Stimulated activated CD8-positive, alpha-beta memory T cell treated with anti-CD3 and anti-CD28 coated beads, Interleukin-4, amount 100 ng/mL, for 1 hour (primary cell): ENCODE measurements at places on chromosomes 3 and 15.

GRCh38 chr3:18134386-18135059 lies 290.6 kb downstream of the SATB1 start:
- DNase-seq = no peak

DNA sequence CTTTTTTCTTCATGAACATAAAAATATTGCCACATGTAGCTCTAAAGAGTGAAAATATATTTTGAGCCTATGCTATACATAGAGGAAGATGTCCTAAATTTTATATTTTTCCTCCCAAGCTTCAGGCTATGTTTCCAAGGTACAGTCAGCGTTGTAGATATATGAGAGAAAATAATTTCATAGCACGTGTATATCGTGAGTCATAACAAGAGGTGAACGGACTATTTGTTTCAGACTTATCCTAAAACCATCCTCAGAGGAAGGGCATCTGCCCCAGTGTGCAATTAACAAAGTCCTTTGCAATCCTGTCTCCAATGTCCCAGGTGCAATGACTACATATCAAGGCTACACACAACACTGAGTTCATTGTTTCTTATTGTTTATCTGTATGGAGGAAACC lies 177.3 kb upstream of the ARRDC4 start:
- no peak for DNase-seq

DNA sequence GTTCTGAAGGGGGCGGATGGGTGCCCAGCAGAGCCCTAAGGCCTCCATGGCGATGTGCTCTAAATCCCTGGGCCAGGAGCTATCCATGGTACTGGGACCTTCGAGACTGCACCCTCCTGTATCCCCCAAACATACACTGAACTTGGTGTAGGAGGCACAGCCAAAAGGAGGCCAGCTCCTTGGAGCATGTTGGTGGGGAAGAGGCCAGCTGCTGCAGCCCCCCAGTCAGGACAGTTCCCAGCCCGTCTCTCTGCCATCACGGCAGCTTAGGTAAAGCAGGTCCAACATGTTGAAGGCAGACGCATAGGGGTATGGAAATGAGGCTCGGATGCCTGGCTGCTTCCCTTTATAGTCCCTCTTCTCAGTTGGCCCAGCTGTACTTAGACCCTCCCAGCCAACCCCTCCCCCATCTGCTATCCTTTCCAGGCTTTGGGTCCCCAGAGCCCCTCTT lies 1.8 kb downstream of the CAMKV start:
- DNase-seq = no peak

- DNase-seq = no peak
These were observed 18.0 kb downstream of the ISG20 start for GRCh38 chr15:88656760-88657221.

GRCh38 chr3:110743202-110743601 lies 328.4 kb upstream of the NECTIN3 start:
- DNase-seq = no peak

GRCh38 chr3:38471260-38471857 lies 17.7 kb downstream of the ACVR2B start:
- no peak for DNase-seq

DNA sequence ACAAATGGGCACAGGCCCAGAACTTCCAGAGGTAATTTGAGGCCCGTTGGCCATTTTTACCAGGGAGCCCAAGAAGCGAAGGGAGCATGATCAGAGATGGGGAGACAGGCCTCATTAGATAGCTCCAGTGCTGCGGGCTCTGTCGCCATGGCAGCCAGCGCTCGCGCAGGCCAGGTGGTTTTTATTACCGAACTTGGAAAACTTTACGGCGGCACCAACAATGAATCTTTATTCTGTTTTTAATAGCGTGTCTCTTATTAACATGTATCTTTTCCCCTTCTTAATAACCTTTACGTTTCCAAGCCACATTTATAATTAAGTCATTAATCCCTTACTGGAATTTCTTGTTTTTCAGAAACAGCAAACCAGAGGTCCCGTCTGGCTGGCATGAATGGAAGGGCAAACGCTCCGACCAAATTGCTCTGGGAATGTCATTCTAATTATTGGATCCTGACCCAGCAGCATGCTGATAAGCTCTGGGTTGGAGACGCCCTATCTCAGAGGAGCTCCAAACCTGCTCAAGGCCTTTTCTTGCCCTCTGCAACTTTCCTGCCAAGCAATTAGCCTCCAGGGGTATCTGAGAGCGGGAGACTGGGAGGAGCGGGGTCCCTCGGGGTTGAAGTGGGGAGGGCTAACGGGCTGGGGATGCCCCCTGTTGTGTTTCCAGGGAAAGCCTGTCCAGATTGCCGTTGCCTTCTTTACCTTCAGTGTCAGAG lies 256.4 kb downstream of the TLE3 start:
- no peak for DNase-seq

- no peak for DNase-seq
These were observed 33.9 kb downstream of the ZBBX start for GRCh38 chr3:167346171-167346570.

DNA sequence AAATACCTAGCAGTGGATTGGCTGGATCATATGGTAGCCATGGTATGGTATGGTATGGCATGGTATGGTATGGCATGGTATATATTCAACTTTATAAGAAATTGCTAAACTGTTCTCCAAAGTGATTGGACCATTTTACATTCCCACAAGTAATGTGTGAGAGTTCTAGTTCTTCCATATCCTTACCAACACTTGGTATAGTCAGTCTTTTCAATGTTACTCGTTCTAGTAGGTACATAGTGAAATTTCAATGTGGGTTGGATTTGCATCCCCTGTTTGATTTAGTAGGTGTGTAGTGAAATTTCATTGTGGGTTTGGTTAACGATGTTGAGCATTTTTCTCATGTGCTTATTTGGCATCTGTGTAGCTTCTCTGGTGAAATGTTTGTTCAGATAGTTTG lies 154.3 kb downstream of the ITPR1 start:
- DNase-seq = no peak

- DNase-seq = no peak
These were observed 88.4 kb downstream of the RAP2B start for GRCh38 chr3:153250446-153250845.

- no peak for DNase-seq
These were observed 181.6 kb upstream of the MBNL1 start for GRCh38 chr3:152087153-152087552.
